ENCODE measurements at places on chromosomes 2 and 18.

DNA sequence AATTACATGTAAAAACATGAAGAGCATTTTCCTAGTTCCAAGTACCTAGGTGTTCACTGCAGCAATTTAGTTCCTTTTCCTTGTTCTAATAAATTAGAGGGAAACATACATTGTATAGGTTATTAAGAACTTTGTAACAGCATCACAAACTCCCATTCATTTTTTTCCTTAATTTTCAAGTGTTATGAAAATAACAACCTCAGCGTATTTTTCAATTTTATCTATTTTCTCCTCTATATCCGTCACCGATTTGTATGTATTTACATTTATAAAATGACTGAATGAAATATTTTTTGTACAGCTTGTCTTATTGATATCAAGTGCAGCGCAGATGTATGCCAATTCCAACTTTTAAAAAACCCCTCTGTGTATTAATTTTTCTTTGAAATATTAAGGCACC, 44.0 kb downstream of the ZCCHC2 start:
- DNase-seq, result no peak

DNA sequence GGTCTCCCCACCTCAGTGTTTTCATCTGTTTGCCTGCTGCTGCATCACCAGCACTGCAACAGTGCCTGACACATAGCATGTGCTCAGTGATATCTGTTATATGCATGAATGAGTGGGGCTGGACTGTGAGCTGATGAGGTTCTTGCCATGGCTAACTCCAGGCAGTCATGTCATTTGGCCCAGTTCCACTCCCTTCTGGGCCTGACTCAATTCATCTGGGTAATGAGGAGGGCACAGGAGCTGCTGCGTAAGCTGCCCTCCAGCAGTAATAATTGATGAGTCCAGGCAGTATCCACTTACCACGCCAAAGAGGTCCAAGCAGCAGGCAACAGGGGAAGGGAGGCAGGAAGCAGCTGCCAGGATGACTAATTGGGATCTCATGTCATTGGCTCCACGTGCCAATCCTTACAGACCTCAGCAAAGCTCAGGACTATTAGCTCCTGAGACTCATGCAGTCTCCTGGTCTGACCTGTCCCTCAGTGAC, 34.1 kb upstream of the MAT2A start:
- DNase-seq, result peak; percentile 8

DNA sequence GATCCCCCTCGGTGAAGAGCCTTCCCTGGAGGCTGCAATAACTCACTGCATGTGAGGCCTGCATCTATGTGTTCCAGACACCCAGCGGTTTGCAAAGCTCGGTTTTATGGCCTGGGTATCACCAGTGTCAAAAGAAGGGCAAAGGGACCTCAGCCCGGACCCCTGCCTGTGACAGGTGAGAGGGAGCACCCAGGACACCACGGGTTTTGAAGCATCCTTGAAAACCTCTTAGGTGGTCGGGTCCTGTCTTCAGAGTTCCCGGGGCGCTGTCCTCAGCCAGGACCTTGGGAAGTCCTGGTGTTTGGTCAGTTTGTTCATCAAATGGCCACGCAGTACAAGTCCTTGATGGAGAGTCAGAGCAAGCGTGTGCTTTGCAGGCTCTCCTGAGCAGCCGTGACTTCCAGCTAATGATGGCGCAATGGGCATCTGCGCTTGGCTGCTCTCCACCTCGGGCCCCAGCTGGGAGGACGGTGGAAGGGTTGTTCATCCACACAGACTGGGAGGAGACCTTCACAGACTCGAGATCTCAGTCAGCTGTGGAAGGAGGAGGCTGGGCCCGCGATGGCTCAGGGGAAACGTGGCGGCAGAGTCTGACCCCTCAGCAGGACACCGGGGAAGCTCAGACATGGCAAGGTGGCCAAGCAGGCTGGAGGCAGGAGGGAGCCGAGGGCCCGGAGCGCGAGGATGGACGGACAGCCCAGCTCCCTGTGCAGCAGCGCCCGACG, 113.1 kb upstream of the GPC1 start:
- no peak for DNase-seq

DNA sequence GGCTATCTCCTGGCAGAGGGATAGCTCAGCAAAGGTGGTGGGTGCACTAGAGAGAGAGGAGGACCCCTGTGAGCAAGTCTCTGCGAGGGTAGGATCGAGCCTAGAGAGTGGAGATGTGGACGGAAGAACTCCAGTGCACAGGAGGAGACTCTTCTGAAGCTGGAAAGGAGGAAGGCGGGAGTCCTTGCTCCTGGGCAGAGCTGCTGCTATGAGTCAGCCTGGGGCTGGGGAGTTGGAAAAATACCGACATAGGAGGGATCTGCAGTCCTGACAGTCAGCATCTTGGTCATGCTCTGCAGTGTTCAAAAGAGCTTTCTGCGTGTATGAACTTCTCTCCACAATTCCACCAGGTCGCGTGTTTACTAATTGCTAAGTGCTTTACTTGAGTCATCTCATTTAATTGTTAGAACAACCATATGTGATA, 233.8 kb downstream of the LDLRAD4 start:
- no peak for DNase-seq

GRCh38 chr2:207926133-207926988, 99.0 kb downstream of the PLEKHM3 start:
- DNase-seq, result no peak

GRCh38 chr2:67824186-67824585, 238.6 kb downstream of the C1D start:
- no peak for DNase-seq

DNA sequence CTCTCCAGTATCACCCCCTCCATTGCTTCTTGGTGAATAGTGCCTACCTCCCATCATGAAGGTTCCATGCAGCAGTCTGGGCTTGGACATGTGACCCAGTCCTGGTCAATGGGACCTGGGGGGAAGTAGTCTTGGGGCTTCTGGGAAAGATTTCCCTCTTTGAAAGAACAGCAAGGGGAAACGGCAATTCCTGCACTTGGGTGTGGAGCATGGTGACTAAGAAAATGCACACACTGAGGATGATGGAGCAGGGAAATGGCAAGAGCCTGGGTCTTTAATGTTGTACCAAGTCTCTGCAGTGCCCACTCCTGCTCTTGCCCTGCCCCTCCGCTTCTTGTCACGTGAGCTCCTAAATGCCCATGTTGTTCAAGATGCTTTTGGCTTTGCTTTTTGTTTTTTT, 131.4 kb upstream of the SIX2 start:
- DNase-seq, result no peak

GRCh38 chr2:7559791-7560190, 642.6 kb downstream of the RNF144A start:
- DNase-seq, result no peak

GRCh38 chr2:39730685-39731302, 48.3 kb downstream of the THUMPD2 start:
- peak; percentile 33 for DNase-seq

Data from NCI-H774 (cell line).